Hematopoietic multipotent progenitor cell treated with erythropoietin and hydrocortisone succinate and interleukin-3 and kit ligand, for 6 days (in vitro differentiated cells): ENCODE measurements at places on chromosomes 1 and 21.

DNA sequence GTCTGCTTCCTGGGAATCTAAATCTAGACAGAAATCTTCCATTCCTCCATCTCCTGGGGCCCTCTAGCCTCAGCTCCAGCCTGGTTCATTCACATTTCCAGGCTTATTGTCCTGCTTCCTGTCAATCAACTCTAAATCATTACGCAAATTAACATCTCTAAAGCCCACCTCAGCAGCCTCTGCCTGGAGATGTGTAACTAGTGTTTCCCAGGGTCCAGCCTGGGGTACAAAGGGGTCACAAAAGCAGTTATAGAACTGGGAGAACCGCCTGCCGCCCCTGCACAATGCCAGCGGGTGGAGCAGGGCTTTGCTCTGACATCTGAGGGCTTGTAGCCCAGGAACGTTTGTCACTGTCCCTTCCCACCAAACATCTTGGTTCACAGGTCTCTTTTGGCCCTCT, 373.5 kb downstream of the RRAGC start:
- DNase-seq = no peak

- DNase-seq = peak; percentile 56
Measured at GRCh38 chr21:22575165-22575584, 1577.0 kb downstream of the NCAM2 start.

- no peak for DNase-seq
Measured at GRCh38 chr1:107076841-107077240, 20.4 kb downstream of the PRMT6 start.

GRCh38 chr1:50645139-50645538, 221.9 kb upstream of the DMRTA2 start:
- no peak for DNase-seq

DNA sequence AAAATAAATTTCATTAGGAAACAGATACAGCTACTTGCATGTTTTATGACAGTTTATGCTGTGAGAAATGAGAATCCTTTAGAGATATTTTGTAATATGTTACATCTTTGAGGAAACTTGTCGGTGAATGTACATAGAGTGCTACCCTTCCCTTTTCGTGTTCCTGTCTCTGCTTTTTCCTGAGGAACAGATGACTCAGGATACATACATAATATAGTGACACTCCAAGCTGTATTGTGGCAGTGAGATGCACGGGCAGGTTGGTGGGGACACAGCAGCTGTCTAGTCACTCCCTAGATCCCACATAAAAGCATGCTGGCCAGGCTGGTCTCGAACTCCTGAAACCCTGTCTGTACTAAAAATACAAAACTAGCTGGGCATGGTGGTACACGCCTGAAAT, 20.9 kb upstream of the MARK1 start:
- DNase-seq = no peak

DNA sequence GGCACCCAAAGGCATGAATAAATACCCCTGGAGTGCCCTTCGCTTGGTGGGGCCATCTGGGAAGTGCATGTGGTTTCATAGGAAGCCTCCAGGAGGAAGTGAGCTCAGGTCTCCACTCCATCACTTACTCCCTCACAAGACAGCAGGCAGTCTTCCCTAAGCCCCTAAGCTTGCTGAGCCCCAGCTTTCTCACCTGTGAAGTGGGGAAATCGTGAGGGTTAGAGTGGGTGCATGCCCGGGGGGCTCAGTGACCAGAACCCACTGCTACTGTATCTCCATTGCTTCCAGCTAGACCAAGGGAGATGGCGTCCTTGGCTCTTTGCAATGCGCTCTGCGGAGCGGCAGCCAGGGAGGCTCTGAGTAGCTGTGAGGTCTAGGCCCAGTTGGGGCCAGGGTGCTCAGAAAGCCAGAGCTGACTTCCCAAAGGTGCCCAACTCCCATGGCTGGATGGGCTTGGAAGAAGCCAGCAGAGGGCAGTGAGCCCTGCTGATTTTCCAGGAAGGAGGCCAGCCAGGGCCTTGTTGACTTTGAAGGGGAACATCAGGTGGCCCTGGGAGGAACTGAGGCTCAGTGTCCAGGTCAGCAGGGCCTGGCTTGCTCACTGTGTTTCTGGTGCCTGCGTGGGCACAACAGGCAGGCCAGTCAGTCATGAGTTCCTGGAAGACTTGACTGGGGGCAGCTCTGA, 27.3 kb downstream of the CDCP2 start:
- no peak for DNase-seq

DNA sequence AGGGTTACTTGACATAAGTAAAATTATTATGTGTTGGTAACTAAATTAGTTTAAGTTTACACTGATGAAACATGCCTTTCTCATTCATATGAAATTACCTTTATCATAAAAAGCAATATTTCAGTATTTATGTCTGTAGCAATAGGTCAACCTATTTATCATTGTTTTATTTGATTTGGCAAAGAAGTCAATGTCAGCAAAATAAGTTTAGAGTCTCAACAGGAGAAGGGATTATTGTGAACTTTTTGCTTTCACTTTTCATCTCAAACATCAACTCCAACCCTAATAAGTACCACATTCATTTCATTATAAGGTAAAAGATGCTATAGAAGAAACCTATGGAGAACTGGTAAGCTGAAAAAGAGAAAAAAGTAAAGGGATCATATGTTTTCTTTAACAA, 1015.4 kb upstream of the ADGRL4 start:
- no peak for DNase-seq

- no peak for DNase-seq
Measured at GRCh38 chr1:24897263-24898151, 32.6 kb downstream of the RUNX3 start.

GRCh38 chr1:59948990-59949389, 22.4 kb upstream of the CYP2J2 start:
- no peak for DNase-seq

GRCh38 chr21:37636152-37636860, 269.7 kb downstream of the DYRK1A start:
- no peak for DNase-seq

DNA sequence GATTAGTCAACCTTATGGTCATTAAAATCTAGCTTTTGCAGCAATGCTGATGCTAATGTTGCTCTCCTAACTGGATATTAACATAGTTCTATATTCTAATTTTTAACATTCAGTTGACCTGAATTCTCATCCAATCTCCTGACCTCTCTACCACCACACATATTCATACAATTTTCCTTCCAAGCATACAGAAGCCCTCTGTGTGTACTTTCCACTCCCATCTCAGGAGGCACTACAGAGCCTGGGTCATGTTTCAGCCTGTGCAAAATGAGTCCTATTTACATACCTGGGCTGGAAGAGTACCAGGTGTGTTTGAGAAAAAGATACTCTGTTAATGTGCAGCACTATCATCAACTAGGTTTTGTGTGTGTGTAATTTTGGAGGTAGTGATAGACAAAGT, 486.3 kb downstream of the NEGR1 start:
- no peak for DNase-seq

DNA sequence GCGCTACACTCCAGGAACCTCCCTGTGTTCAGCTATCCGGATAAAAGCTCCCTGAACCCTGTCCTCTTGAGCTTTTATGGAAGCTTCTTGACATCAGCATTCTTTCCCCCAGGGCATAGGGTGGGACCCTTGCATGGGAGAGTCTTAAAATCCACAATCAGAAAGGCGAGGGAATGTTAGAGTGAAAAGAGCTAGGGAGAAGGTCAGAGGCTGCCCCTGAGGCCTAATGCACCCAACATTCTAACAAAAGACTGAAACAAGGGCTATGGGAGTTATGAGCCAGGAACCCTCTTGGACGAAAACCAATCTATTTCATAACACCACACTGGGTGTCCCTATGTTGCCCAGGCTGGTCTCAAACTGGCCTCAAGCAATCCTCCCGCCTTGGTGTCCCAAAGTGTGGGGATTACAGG, 36.7 kb downstream of the NEK2 start:
- no peak for DNase-seq

GRCh38 chr1:207810173-207810572, 58.3 kb downstream of the CD46 start:
- no peak for DNase-seq

GRCh38 chr1:174799136-174799479, 200.6 kb upstream of the CACYBP start:
- DNase-seq = no peak

GRCh38 chr21:31287201-31287600, 56.9 kb downstream of the TIAM1 start:
- no peak for DNase-seq

- peak; percentile 5 for DNase-seq
Measured at GRCh38 chr1:60731321-60731720, 351.0 kb upstream of the NFIA start.

GRCh38 chr1:235073968-235074522, 54.6 kb downstream of the TOMM20 start:
- no peak for DNase-seq

GRCh38 chr1:4653328-4653660, 1.1 kb upstream of the AJAP1 start:
- DNase-seq = peak; percentile 10

DNA sequence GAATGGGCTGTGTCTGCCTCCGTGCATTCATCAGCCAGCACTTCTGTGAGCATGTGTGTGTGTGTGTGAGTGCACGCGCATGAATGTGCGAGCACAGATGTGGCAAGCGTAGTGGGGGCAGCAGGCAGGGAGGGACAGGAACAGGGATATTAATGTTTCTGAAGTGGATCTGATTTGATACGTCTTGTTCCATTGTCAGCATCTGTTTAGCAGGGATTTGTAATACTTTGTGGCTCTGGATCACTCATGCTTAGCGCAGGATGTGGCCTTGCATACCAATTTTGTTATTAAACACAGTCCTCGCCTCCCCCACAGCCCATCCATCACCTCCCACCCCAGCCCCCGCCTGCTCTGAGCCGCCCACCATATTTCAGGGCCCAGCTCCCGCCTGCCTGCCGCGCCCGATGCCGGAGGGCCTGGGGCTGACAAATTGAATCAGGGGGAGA, 52.4 kb downstream of the TMEM53 start:
- DNase-seq = no peak

GRCh38 chr1:46300673-46301405, 2.6 kb downstream of the LRRC41 start:
- DNase-seq = peak; percentile 46
